MG63 (cell line): ENCODE measurements at places on chromosomes 7 and 10. TPM values are rescaled to one million over a fixed set of nuclear protein-coding genes. Genes with fewer than 3 reads are reported as not detected.

The COL13A1 gene
- 8.6 and 9.1 TPM in 2 replicates for total RNA-seq

The EBLN1 gene
- total RNA-seq, result not detected in 2 replicates

The RADIL gene
- 1.1 and 1.6 TPM in 2 replicates for total RNA-seq

GRCh38 chr10:126632705-126633104, 37.8 kb downstream of the C10orf90 start:
- no peak for DNase-seq

DNA sequence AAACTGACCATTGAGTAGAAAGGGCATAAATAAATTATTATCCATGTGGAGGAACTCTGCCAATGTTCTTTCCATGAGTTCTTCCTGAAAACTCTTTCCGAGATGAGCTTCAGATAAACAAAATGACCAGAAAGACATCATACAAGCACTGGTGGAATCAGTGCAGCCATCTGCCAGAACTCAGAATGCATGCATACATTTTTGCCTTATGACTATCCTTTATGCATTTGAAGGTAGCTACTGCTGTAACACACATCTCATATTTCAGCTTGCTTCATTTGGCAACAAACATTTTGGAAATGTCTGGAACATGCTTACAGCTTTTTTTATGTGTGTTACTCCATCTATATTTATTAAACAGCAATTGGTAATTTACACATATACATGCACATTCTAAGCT, 448.9 kb downstream of the PLXDC2 start:
- no peak for DNase-seq

DNA sequence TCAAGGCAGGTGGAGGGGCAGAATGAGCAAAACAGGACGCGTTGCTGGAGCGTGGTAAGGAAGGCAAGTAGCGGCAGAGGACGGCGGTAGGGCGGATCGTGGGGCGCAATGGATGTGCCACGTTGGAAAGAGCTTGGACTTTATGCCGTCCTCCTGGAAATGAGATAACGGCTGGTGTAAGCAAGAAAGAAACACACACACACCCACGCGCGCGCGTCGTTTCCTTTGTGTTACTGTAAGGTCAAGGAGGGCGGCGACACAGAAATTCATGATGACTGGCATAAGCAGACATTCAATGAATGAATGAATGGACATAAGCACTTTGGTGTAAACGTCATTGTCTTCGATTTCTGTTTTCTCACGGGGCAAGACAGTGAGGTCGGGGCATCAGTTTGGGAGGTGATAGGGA, 683 bp upstream of the ENTPD7 start:
- peak; percentile 45 for DNase-seq
